NCI-H510A (cell line): ENCODE measurements at places on chromosomes 12 and 14.

- DNase-seq = no peak
These were observed 3.6 kb upstream of the DNAJC22 start for GRCh38 chr12:49342914-49343731.

GRCh38 chr12:123801573-123802178 is 39.6 kb downstream of the DNAH10 start:
- no peak for DNase-seq

DNA sequence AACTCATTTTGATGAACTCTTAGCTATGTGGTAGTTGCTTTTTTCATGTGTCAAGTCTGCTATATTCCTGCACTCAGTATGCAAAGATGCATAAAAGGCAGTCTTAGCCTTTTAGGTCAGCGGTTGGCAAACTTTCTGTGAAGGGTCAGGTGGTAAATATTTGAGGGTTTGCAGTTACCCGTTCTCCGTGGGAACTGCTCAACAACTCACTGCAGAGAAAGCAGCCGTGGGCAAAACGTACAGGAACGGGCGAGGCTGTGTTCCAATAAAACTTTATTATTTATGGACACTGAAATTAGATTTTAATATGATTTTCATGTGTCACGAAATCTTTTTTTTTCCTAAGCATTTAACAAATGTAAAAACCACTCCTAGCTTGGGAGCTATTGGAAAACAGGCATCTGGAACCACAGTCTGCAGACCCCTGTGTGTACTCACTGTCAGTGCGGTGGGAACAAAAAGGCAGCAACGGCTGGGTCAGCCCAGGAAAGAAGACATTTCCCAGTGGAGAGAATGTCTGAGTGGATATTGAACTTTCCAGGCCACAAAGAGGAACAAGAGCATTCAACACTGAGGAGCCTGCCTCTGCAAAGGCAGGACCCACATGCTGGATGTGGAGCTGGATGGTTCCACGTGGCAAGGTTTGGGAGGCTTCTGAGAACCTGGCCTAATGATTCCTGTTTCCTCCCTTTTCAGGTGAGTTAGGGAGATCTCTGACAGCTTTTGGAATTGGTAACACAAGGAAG is 3.5 kb upstream of the ACACB start:
- DNase-seq = no peak

- DNase-seq = no peak
These were observed 18.6 kb upstream of the DCAF5 start for GRCh38 chr14:69171569-69171968.

- no peak for DNase-seq
These were observed 1.5 kb upstream of the TUBA1C start for GRCh38 chr12:49263400-49263763.
